8988T (cell line): ENCODE measurements at places on chromosomes 7 and 10.

DNA sequence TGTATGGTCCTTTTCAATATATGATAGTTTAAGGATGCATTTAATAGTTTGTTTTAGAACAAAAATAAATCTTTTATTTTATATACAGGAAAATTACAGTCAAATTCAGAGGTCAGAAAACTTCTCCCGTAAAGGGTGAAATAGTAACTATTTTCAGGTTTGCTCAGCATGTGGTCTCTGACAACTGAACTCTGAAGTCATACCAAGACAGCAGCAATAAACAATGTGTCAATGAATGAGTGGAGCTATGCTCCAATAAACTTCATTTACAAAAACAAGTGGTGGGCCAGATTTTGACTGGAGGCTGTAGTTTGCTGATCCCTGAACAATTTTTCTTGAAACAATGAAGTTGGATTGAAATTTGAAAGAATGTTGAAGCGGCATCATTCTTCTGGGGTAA, 123.6 kb downstream of the ZNF248 start:
- DNase-seq = no peak

DNA sequence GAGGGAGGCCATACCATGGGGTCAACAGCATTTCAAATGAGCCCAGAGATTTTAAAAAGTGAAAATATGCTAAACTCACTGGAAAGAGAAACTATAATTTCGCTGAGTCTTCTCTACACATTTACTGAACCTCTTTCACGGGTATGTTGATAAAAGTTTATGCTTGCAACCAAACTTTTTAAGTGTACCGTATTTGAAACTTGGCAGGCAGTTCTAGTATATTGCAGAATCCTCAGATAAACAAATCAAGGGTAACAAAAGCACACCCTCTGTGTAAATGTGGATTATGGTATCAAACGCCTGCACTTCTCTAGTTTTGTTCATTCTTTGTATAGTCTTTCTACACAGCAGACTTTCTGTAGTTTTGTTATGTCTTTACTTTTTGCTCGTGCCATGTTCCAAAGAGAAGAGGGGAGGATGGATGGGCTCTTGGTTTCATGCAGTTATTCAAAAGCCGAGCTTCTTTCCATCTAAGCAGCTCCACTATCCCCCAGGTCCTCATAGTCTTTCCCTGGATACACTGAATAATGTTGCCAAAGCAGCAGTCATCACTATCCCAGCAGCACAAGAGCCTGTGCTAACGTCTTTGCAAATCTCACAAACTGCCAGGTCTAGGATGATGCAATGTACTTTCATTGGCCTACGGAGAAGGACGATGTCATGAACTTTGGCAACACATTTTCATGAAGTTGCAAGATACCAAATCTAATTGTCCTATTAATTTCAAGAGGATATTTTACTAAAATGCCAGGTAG, 131.2 kb downstream of the MPP7 start:
- no peak for DNase-seq

DNA sequence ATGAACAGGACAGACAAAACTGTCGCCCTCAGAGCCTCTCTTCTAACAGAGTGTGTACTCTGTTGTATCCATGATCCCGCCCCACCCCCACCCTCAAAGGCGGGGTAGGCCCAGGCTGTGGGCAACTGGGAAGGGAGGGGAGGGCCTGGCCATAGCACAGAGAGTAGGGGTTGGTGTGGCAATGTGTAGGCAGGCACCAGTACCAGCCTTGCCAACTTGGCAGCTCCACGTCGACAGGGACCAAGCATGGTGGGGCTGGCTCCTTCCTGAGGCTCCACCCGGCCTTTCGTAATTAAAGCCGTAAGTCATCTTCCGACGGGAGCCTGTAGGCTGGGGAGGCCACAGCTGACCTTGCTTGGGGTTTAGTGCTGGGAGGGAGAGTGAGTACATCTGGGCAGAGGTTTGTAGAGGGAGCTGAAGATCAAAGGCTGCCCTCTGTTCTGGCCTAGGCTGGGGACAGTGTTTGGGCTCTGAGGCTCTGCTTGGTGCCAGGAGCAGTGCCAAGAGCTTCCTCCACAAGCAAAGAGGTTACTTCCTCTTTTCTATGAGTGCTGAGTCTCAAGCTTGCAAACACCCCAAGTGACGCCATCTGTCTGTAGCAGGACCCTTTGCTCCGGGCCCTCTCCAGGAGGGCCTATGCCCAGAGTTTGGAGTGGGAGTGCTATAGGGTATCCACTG, 121.6 kb downstream of the C10orf105 start:
- no peak for DNase-seq

DNA sequence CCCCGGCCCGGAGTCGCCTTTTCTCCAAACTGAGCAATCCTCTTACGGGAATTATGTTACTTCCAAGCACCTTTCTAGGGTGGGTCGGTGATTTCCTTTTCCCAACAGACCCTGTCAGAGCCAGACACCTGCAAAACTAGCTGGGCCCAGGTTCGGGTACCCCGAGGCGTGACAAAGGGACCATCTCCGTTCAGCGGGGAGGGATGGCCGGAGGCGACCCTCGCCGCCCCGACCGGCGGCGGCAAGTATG, 445 bp downstream of the PPA1 start:
- no peak for DNase-seq

GRCh38 chr10:102660888-102661657, 16.8 kb downstream of the TRIM8 start:
- peak; percentile 18 for DNase-seq

- peak; percentile 10 for DNase-seq
Observed at GRCh38 chr10:85548034-85548433, 818.6 kb downstream of the GRID1 start.

DNA sequence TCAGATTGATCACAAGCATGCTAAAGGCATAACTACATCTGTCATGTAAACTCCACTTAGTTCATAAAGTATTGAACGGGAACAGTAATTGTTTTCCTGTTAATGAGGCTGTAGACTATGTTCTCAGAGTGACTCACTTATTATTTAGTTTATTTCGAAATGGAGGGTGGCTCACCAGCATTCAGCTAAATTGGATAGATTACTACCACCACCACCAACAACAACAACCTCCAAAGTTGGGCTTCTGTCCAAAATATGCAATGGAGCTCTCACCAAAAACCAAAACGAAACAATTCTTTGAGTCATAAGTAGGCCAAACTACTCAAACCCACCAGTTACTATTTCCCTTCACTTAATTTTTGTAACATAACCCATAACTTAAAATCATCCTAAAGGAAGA, 127.9 kb upstream of the NRBF2 start:
- DNase-seq = no peak

DNA sequence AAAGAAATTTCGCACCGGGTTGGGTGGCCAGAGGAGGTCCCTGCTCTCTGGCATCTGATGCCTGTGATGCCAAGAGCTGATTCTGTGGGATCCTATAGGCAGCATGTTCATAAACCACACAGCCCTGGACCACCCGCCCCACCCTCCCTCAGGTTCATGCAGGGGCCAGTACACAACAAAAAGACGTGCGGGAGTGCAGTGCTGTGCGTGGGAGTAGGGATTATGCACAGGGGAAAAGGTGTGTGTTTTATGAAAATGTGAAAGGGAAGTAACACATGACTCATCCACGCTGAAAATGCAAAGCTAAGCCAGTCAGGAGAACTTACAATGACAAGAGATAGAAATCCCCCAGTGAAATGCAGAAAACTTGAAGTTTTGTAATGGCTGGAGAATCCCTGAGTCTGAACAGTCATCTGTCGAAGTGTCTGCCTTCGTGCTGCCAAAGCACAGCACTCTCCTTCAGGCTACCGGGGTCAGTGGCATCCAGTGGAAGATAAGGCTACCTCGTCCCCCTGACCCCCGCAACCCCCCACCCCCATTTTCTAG, 1.1 kb downstream of the KIAA1217 start:
- DNase-seq = no peak

- DNase-seq = no peak
Observed at GRCh38 chr7:122949186-122949585, 46.3 kb downstream of the TAS2R16 start.

DNA sequence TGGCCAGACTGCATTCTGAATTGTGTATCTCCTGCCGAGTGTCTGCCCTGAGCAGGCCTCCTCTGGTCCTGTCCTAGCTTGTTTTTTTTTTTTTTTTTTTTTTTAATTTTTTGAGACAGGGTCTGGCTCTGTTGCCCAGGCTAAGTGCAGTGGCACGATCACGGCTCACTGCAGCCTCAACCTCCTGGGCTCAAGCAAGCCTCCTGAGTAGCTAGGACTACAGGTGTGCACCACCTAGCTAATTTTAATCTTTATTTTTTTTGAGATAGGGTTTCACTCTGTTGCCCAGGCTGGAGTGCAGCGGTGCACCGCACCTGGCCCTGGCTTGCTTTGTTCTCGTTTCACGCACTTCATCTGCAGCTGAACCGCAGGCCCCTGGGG, 23.5 kb downstream of the COL26A1 start:
- no peak for DNase-seq

GRCh38 chr7:123282181-123282580, 82.4 kb upstream of the SLC13A1 start:
- no peak for DNase-seq

DNA sequence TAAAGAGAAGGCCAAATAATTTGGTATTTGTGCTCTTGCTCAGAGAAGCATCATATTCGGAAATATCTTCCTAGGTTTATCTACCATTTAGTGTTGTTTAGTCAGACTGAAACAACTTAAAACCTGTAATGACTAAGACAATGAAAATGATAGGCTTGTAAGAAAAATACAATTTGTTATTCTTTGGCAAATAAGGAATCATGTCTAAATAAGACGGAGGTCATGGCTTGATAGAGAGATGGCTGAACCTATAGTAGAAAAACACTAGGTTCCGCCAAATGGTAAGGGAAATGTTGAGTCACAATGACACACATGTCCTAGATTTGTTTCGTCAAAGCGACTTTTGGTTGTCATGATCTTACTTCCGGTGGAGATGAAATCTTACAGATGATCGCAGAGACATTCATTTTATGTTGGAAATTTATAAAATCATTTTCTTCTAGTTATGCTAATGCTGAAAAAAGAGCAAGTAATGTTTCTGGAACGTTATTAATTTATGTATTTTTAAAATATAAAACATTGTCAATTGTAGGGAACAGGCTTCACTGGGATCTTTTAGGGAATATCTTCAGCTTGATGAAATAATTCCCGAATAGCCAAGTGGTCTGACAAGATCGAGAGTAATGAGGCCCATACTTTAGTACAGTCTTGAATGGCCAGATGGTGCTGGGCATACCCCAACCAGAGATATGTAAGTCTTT, 1.0 kb downstream of the SRGN start:
- DNase-seq = no peak

GRCh38 chr10:31920538-31920937, 8.1 kb downstream of the ARHGAP12 start:
- no peak for DNase-seq

DNA sequence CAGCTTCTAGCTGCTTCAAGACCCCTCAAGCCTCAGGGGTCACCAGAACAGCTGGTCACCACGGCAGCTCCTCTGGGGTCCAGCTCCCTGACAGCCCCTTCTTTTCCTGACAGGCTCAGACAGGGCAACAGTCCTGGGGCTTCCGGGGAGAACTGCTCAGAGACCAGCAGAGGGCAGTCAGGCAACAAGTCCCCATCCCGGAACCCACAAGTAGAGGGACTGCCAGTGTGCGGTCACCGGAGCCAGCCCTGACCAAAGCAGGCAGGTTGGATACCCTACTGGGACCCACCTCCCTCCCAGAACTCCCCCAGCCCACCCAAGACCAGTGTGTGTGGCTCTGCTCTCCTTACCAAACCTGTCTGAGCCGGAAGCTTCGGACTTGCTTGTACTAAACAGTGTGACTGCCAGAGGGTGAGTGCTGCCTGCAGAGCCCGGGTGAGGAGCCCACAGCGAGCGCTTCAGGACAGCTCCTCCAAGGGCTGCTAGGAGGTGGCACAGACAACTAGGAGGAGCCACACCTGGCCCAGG, 40.3 kb downstream of the YKT6 start:
- peak; percentile 90 for DNase-seq

DNA sequence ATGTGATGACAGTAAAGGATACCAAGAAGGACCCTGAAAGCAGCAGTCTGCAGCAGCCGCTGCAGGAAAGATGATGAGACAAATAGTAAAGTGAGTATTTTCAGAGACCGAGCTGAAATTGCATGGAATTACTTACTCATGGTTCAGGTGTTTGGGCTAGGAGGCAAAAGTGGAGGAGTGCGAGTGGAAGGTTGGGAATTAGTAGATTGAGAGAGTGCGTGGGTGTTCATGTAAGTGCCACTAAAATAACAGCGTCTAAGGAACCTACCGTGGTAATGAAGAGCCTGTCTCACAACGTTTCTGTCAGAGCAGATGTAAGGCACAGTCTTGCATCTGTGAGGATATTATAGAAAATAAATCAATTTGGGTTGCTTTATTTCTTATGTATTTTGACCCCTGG, 48.3 kb upstream of the FMC1 start:
- DNase-seq = no peak

DNA sequence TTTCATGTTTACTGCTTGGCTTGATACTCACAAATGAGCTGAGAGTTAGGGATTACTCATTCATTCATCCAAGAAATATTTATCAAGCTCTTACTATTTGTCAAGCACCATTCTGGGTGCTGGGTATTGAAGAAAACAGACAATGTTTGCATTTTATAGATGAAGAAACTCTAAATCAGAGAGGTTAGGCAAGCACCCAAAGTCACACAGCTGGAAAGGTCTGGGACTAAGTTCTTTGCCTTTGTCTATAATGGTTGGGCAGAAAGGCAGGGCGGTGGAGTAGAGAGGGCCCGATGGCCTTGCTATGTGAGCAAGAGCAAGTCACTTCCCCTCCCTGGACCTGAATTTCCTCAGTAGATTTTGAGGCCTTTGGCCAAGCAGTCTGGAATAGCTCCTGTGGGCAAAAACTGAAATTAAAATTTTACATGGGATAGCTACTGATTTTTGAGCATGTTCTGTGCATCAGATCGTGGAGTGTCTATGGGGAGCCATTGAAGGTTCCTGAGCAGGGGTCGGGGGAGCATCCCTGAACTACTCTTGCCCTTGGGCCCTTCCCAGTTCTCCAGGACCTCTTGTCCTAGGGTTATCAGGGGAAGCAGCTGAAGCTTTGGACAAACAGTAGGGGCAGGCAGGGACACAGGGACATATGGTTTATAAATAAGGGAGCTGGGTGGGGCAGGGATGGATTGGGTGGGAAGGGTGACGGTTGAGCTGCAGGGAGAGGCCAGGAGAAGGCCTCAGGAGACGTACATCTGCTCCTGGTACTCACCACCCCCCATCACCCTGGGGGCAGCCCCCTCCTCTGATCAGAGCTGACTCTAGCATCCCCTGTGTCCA, 23.3 kb downstream of the AQP1 start:
- DNase-seq = no peak

DNA sequence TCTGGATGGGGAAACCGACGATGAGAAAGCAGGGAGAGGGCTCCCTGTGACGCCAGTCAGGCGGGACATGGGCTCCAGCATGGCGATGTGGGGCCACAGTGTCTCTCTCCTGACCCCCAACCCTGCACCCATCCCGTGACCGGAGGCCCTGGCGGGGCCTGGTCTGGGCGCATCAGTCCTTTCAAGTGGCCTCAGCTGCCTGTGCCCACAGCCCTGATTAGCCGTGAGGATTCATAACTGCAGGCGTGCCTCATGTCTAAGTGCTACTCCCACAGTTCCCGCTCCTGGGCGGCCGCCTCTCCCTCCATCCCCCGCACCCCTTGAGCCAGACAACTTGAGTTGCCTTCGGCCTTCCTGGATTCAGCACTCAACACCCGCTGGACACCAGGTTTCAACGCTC, 240.8 kb downstream of the ELFN1 start:
- no peak for DNase-seq
